ENCODE measurements at places on chromosomes 2 and 18. TPM values are rescaled to one million over a fixed set of nuclear protein-coding genes. Genes with fewer than 3 reads are reported as not detected.

Gene PLEK
- not detected for total RNA-seq

Gene DOK1
- 19.9 TPM for total RNA-seq

Gene GPR45
- not detected for total RNA-seq

Gene CCDC148
- not detected for total RNA-seq

Gene EMILIN2
- total RNA-seq, result 6.2 TPM

Gene C2orf78
- not detected for total RNA-seq

Gene PLB1
- 0.20 TPM for total RNA-seq

Gene KCNK3
- total RNA-seq, result not detected

Gene SCN3A
- total RNA-seq, result 0.98 TPM

Gene VWA3B
- total RNA-seq, result not detected

Gene OR6B2
- total RNA-seq, result not detected

Gene LRATD1
- 3.8 TPM for total RNA-seq

Gene POTEJ
- not detected for total RNA-seq

Gene FAM237A
- total RNA-seq, result not detected

Gene UBXN2A
- total RNA-seq, result 17.1 TPM

Gene AKAIN1
- total RNA-seq, result not detected

Gene COL6A3
- 4.3 TPM for total RNA-seq

Gene CTAGE1
- not detected for total RNA-seq

Gene ZSWIM2
- total RNA-seq, result not detected

Gene HOXD8
- total RNA-seq, result 24.1 TPM

Gene ORC4
- 40.6 TPM for total RNA-seq

Gene SH3RF3
- 18.1 TPM for total RNA-seq

Gene CYTIP
- total RNA-seq, result not detected

Gene CRYBA2
- not detected for total RNA-seq

Gene PPP1R1C
- 0.27 TPM for total RNA-seq

Gene ADRA2B
- not detected for total RNA-seq

Gene ANKRD30B
- not detected for total RNA-seq

Gene CSRNP3
- total RNA-seq, result 0.05 TPM

Gene RND3
- total RNA-seq, result 56.6 TPM

Gene GALNT14
- 2.1 TPM for total RNA-seq

Gene TEX44
- total RNA-seq, result not detected

Gene LIPG
- total RNA-seq, result 87.9 TPM

Gene SERTAD2
- 13.5 TPM for total RNA-seq

Gene GKN1
- not detected for total RNA-seq

Gene REG3G
- total RNA-seq, result not detected

Gene NEURL3
- total RNA-seq, result 0.34 TPM

Gene NT5DC4
- total RNA-seq, result not detected

Gene RAB27B
- under 0.01 TPM for total RNA-seq

Gene MAIP1
- total RNA-seq, result 23.6 TPM

Data from mammary microvascular endothelial cell (primary cell).